ENCODE measurements at places on chromosomes 6 and 20.
A peak's percentile ranks its signal among the peaks of the same experiment; 100 is the strongest.

- DNase-seq: no peak
These were observed 73.9 kb downstream of the PLG start for GRCh38 chr6:160775792-160776580.

DNA sequence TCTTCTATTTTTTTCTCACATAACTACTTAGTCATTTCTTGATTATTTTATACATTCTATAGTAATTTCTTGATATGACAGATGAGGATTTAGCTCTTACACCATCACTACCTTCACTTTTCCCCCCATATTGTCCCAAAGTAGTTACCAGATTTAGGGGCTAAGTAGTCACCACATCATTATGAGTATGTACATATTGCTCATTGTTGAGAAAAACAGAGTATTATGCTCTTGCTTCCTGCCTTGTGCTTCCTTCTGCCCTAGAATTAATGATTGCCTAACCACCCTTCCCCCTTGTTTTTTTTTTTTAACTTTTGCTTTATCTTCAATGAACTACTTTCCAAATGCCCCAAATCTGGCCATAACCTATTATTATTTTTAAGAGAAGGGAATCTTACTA is 6.8 kb upstream of the HLA-B start:
- DNase-seq: peak; percentile 15

DNA sequence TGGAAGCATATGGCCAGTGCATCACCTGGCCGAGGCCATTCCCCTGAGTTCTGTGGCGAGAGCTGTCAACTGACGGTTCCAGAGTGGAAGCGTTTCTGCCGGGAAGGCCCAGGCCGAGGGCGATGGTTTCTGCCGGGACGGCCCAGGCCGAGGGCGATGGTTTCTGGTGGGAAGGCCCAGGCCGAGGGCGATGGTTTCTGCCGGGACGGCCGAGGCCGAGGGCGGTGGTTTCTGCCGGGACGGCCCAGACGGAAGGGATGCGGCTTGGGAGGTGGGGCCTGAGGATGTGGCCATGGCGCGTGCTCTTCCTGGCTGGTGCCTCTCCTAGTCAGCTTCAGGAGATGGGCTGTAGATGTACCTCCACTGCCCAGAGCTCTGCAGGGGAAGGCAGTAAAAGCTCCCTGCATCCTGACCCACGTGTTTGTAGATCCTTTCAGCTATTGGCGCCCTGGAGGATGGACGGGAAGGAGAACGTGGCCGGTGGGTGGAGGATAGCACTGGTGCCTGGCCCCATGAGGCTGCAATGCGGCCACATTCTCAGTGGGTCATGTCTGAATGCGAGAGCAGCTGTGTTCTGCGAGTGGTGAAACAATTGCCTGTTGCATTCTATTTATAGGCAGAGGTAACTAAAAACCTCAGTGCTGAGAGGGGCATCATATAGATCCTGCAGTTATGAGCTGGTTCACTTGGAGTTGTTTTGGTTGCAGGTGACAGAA is 12.8 kb downstream of the TPD52L2 start:
- no peak for DNase-seq

GRCh38 chr6:1015825-1016224 is 296.1 kb upstream of the FOXQ1 start:
- no peak for DNase-seq

DNA sequence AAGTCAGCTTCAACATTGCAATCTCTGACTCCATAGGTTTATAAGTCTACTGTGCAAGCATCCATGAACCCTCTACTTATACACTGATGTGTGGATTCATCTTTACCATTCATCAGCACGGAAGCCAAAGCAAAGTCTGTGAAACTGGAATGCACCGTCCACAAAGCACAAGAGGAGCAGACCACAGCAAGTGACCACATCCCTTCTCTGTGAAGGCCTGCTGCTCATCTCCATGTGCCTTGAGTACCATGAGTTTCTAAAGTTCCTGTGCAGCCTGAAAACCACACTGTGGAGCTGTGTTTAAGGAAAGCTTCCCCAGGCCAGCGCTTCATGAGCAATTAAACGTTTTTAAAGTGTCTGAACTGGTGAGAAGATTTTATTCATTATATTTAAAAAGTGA is 20.0 kb downstream of the GABRR1 start:
- DNase-seq: no peak

- DNase-seq: no peak
These were observed 100.9 kb upstream of the TCF21 start for GRCh38 chr6:133787859-133788505.

DNA sequence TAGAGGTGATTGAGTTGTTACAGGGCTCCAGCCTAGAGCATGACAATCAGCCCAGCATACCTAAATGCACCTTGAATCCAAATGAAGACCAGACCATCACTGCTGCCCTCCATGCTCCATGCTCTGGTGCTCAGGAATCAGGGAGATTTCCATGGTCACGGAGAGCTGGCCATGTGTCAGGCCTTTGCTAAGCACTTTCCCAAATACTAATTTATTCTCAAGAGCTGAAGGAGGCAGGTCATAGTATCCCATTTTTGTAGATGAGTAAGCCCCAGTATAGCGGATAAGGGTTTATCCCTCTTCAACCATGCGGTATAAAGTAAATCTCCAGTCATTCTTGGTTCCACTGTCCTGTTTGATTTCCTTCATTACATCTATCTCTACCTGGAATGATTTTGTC is 240.8 kb downstream of the TFAP2A start:
- DNase-seq: no peak

DNA sequence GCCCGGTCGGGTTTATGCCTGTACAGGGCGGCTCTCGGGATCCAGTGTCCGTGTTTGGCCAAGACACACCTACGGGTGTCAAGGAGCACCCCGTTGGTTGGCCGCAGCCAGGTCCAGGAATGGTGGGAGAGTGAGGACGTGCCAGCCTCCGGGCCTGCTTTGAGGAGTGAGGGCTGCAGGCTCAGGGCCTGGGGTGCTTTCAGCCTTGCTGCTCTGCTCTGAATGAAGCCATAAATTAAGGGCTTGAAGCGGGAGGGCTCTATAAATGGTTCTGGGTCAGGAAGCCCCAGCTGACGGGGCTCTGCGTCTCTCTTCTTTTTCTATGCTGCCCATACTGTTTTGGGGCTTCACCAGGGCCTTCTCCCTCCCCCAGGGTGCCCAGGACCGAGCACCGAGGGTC is 15.1 kb downstream of the GATA5 start:
- no peak for DNase-seq

DNA sequence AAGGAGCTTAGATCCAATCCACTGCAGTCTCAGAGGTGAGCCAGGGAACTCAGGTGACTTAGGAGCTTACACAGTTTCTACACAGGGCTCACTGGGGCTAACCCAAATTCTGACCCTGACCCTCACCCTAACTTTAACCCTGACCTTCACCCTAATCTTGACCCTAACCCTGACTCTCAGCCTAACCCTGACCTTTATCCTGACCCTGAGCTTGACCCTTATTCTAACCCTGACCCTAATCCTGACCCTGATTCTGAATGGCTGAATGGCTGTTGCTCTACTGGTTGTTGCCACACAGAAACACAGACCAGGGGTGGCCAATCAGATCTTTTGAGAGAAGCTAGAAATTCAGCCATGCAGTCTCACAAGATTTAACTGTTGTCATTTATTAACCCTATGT is 180.1 kb downstream of the TSHZ2 start:
- DNase-seq: no peak

GRCh38 chr20:58719971-58720371 is 27.4 kb downstream of the NPEPL1 start:
- DNase-seq: no peak

DNA sequence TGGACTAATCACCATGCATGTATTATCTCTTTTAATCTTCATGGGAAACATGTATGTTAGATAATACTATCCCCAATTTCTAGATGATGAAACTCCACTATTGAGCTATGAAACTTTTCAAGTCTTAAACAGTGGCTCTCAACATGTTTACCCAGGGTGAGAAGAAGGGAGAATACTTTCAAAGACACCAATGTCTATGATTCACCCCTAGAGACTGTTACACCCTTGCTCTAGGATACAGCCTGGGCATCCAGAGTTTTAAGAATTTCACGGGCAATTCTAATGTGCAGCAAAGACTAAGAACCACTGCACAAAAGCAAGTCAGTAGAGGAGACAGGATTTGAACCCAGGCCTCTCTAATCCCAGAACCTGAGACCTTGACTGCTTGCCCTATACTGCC is 47.8 kb downstream of the GFOD1 start:
- DNase-seq: peak; percentile 14

- DNase-seq: no peak
These were observed 15.4 kb downstream of the PTK7 start for GRCh38 chr6:43091436-43091991.

DNA sequence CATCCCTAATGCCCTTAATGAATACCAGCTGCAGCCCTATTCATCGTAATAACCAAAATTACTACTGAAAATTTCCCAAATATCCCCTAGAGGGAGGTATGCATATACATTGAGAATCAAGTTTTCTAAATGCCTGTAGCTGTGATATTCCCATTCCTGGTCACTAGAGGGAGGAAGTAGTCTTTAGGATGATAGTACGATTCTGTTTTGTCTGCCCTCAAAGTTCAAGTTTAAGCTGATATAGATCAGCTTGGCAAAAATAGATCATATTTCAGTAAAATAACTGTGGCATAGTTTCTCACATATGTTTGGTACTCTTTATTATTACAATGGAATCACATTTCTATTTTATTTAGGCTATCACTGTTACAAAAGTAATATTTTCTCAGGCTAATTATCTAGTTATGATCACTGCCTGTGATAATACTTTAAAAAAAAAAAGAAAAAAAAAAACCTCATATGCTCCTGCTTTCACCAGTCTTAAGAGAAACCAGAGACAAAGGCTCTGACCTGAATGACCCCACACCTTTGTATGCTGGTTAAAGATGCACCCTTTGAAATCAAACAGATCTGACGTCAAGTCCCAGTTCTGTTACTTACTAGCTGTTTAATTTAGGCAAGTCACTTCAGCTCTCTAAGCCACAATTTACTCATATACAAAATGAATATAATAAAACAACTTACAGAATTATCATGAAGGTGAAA is 11.0 kb downstream of the TSPYL1 start:
- DNase-seq: peak; percentile 83

DNA sequence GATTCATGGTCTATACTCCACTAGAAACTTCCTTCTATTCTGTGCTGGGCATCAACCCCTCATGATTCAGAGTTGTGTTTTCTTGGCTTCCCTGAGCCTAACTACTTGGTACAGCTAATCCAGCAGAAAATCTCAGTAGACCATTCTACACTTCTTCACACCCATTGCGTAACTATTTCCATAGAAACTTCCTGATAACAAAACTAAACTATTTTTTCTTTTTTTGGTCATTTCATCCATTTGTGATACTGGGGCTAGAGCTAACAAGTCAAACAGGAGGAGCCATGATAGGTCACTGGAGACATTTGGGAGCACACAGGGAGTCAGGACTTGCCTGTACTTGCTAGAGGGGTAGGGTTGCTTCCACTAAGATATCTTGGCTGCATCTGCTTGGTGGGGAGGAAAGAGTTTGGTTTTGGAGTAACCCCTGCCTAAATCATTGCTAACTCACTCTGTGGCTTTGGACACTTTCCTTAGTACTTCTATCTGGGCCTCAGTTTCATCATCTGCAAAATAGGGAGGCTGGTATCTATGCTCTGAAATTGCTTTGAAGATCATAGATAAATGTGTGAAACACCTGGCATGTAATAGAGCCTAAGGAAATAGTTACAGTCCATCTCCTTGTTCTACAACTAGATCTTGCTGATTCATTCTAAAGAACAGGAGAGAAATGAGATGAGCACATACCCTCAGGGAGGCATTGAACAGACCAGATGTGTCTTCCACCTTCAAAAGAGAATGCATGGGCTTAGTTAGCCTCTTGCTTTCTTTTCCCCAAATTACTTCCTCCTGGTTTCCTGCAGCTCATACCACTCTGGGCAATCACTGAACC is 127.9 kb upstream of the ADGRF1 start:
- DNase-seq: peak; percentile 99

- peak; percentile 64 for DNase-seq
These were observed 19.3 kb downstream of the FAXC start for GRCh38 chr6:99330159-99330558.

DNA sequence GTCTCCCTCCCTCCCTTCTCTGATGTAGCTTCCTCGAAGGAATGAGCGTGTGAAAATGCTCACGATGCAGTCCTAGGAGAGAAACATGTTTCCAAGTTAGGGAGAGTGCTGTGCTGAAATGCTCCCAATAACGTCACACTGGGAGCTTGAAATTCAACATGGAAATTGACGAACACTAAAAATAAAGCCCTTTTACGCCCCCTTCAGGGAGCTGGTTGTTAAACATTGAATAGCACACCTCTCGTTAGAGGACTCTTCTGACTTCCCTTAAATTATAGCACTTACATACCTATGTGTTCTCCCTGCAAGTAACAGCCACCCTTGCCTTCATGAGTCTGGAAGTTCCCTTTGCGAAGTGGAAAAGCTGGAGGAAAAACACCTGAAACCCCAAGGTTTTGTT is 88.6 kb downstream of the BFSP1 start:
- no peak for DNase-seq

- no peak for DNase-seq
These were observed 11.7 kb downstream of the SFT2D1 start for GRCh38 chr6:166330612-166331011.

GRCh38 chr20:2879146-2879545 is 5.9 kb downstream of the PTPRA start:
- peak; percentile 42 for DNase-seq

- peak; percentile 85 for DNase-seq
These were observed 20.2 kb upstream of the TTK start for GRCh38 chr6:79984261-79984660.
